ENCODE measurements at places on chromosomes 1 and 21.
A peak's percentile ranks its signal among the peaks of the same experiment; 100 is the strongest.

DNA sequence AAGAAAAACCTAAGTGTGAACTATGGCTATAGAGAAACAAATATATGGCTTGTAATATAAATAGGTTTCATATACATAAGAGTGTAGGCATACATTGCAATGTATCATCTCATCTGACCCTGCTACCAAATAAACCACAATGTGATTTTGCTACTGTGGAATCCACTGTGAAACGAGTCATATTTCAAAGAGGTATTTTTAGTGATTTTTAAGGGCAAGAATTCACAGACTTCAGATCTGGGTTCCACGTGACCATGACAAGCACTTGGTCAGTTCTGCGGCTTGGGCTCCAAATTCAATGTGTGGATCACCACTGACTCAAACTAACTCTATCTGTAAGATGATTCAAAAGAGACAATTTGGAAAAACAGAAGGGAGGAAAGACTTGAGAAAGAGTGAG is 147.0 kb upstream of the ERG start:
- DNase-seq, result no peak

DNA sequence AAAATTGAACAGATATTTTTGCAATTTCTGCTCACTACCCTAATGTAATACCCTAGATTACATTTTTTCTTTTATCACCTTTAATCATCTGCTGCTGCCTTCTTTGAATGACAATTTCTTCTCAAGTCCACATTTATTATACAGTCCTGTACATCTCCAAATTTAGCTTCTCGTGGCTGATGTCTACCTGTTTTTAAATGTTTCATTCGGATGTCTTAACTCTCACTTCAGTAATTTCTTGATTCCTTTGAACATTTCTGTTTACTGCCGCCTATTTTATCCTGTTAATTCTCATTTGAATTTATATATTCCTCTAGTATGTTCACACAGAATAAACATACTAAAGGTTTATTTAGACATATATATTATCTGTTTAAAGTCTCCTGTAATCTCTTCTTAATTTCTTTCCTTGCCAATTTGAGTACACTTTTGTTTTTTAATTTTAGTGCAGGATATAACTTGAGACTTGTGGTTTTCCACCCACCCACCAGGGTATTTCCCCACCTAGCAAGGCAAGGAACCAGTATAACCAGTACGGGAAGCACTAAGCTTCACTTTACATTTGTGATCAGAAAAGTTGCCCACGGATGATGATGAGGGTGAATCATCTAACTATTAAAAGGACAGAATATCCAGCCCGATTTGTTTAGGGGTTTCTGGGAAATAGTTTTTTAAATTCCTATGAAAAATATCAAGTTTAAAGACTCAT is 12.7 kb downstream of the INSL5 start:
- DNase-seq, result peak; percentile 40

DNA sequence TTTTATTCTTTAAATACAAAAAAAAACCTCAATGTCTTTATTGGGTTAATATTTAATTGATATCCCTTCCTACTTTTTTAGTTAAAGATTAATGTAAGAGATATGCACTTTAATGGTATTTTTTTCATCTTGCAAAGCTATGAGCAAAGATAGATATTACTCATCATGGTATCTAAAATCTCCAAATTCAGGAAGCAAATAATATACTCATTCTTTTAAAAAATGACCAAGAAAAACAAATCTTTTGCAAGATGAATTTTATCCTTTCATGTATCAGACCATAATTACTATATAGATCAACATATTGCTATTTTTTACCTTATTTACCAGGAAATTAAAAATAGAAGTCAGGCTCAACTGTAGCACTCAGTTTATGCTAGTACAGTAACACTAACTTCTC is 330.4 kb downstream of the KCNT2 start:
- no peak for DNase-seq

DNA sequence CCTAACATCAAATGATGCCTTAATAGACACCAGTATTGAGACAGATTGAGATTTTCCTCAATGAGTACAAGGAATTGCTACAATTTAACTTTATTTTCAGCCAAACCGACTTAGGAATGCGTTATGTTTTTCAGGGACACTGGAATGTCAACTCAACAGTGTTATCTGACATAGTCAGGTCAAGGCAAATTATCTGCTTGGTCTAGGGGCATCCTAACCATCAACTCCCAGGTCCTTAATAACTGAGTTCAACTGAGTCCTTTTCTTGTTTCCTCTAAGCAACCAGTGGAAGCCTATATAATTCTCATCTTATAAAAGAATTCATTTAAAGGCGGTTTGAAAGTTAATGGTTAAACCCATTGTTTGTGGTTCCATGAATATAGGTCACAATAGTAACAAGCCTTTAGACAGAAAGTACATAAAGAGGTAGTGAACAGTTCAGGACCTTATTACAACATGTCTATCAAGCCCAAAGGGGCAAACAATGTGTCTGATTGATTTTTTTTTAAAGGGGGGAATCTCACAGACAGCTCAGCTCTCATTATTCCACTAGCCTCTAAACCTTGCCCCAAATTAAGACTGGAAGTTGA is 32.3 kb upstream of the NR5A2 start:
- DNase-seq, result no peak

DNA sequence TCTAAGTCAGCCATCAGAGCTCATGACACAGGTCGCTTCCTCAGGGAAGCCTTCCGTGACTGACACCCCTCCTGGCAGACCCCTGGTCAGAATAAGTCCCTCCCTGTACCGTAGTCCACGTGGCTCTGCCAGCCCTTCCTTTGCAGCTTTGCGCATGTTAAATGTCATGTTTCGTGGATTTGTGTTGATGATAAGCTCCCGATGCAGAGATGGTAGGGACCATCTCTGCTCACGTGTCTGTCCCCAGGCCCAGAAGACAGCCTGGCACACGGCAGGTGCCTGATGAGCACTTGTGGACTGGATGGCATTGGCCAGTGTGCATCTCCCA is 75.9 kb downstream of the DHRS3 start:
- no peak for DNase-seq

DNA sequence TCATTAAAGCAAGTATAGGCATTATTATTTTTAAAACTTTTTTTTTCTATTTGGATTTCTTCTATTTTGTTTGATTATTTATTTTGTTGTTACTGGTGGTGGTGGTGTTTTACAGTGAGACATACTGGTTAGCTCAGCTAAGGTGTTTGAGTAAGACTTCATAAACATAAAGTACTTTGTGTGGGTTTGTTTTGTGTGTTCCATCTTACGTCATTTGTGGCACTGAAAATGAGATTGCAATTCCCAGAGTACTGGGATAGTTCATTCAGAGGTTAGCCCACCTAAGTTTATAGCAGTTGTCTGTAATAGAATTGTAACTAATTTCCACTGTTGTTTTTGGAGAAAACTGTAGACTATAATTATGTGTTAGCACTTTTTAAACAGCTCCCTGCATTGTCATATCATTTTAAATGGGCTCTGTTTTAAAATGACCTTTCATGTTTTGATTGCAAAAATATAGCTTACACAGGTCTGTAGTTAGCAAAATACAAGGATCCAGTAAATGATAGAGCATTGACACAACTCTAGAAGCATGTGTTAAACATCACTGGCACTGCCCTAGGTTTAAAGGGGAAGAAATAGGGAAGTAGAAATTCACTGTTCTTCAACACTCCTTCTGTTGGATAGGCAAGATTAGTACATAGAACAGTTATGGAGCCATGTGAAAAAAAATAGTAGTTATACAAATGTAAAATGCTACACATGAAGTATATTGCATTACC is 171.7 kb downstream of the NFIA start:
- no peak for DNase-seq

GRCh38 chr1:204396015-204396583 is 15.5 kb downstream of the PPP1R15B start:
- no peak for DNase-seq

- DNase-seq, result no peak
Observed at GRCh38 chr1:20071416-20071815, 1.4 kb downstream of the PLA2G5 start.

GRCh38 chr21:36178349-36178748 is 21.7 kb downstream of the DOP1B start:
- DNase-seq, result no peak

DNA sequence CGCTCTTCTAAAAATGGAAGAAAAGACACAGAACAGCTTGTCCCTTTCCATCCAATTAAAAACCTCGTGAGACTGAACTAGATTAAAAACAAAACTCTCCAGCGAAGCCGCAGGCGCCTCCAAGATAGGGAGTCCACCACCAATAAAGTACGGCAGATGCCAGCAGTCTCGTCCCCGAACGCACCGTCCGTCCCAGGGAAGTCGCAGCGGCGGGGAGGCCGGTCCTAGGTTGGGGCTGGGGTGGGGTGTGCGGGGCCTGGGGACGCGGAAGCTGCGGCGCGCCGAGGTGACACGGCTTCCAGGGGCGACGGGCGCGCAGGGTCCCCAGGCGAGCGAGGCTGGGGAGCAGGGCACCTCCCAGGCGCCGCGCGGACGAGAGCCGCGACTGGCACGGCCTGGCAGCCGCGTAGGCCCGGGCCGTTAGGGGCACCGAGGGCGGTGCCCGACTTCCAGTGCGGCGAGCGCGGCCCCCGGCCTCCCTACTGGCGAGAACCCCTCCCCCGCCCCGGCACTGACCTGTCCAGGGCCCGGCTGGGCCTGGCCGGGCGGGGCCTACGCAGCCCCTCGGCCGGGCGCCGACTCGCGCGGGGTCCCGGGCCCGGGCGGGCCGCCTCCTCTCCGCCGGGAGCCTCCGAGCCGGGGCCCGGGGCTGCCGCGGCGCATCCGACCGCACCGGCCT is 28.3 kb upstream of the A3GALT2 start:
- peak; percentile 17 for DNase-seq

DNA sequence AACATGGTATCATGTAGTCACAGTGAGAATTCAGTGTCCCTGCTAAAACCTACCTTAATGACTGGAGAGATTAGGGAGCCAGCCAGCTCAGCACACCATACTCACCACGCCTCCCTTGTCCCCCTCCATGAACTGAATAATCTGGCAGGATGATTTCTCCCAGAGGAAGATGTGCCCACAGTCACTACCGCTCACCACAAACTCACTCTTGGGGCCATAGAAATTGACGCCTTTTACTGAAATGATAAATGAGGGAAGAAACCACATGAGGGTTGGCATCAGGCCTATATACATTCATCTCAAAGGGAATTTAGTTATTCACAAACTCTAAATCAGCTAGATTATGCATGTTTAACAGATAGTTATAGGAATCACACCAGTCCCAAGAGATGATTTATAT is 17.4 kb downstream of the PEA15 start:
- no peak for DNase-seq

Data from stimulated activated CD8-positive, alpha-beta memory T cell treated with anti-CD3 and anti-CD28 coated beads, Interleukin-4, amount 100 ng/mL, for 24 hours (primary cell).